NCI-H2029 (cell line): ENCODE measurements at places on chromosomes 1 and 21.

DNA sequence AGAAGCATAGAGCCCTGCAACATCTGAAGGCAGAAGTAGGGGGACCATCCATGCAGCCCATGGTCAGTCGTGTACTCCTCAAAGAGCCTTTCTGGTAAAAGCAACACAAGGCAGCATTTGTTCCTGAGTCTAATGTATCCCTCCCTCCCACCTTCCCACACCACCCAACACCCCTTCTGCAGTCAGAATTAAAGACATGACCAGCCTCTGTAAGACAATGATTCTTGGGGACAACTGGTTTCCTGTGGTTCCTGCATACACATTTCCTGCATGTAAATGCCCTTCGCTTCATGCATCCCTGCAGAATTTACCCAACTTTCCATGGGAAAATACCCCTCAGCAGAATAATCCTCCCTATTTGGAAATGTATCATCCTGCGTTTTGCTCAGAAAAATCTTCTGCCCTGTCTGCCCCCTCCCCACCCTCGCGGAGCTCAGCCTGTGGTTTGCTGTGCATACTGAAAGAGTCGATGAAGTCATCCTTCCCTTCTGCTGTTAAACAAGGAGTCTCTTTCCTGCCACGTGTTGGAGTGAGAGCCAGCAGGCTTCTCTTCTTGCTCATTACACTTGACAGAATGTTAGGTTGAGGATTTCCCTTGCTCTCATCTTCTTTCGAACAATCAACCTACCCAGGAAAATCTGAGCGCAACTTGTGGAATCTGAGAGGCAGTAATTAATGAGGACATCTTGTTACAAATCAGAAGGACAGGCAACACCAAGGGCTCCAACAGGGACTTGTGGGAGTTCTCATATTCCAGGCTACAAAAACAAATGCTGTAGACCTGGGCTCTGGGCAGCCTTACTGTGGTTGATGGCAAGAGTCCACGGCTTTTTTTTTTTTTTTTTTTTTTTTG, 4.7 kb downstream of the TNN start:
- peak; percentile 28 for DNase-seq

DNA sequence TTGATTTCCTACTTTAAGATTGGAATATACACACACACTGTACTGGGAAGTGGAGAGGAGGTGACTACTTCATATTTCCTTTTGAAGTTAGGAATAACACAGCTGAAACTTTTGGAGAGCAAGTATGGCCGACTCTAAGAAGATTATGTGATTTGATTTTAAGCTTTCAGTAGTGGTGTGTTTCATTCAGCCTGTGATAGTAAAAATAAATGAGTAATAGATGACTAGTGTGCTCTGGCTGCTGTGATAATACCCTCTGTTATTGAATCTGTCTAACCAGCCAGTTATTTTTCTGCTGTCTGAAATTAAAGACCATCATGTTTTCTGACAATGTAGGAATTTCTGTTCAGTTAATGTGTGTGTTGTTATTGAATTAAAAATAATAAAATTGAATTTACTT, 48.3 kb downstream of the CTTNBP2NL start:
- DNase-seq, result no peak

DNA sequence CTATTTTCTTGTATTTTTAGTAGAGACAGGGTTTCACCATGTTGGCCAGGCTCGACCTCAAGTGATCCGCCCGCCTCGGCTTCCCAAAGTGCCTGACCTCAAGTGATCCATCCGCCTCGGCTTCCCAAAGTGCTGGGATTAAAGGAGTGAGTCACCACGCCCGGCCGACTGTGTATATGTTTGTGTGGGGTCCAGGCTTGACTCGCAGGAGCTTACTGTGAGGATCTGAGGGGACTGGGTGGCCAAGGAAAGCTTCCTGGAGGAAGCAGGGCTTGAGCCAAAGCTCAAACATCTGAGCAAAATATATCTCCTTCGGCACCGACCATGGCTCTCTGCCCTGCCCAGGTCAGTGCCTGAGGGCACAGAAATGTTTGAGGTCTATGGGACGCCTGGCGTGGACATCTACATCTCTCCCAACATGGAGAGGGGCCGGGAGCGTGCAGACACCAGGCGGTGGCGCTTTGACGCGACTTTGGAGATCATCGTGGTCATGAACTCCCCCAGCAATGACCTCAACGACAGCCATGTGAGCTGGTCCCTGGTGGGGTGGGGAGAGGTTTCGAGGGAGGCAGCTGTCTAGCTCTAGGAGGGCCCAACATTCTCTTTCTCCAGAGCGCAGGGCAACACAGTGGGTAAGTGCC, 10.5 kb downstream of the PADI3 start:
- DNase-seq, result no peak

GRCh38 chr21:33403128-33403785, at the start of gene IFNGR2:
IFNGR2 (plus strand) TSS chr21:33403413; CDS start chr21:33403544, 131 bp downstream.
- no peak for DNase-seq

GRCh38 chr21:38965910-38966504, 160.3 kb downstream of the ETS2 start:
- DNase-seq, result peak; percentile 99

- DNase-seq, result no peak
Observed at GRCh38 chr1:29412591-29412990, 176.3 kb downstream of the PTPRU start.

DNA sequence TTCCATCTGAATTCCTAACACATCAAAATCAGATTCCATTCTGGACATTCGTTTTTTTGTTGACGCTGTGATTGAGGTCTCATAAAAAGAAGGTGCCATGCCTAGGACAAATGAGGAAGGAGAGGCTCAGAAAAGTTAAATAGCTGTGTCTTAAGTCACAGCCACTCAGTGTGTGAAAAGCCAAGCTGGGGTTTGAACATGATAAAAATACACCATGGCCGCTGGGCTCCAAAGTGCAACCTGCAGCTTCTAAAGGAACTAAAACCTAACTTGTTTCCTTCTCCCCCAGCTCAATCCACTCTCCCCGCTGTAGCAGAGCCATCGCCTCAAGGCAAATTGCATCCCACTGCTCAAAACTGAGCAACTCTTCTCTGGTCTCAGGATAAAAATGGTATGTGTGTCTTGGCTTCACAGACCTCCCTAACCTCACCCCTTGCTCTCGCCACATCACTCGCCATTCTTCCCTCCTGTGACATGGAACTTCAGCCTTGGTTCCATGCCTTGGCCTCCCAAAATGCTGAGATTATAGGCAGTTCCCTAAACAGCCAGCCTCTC, 22.1 kb upstream of the FAM20B start:
- no peak for DNase-seq

- no peak for DNase-seq
Observed at GRCh38 chr1:54584575-54584974, 36.5 kb downstream of the ACOT11 start.
